ENCODE measurements at places on chromosomes 2 and 18.

DNA sequence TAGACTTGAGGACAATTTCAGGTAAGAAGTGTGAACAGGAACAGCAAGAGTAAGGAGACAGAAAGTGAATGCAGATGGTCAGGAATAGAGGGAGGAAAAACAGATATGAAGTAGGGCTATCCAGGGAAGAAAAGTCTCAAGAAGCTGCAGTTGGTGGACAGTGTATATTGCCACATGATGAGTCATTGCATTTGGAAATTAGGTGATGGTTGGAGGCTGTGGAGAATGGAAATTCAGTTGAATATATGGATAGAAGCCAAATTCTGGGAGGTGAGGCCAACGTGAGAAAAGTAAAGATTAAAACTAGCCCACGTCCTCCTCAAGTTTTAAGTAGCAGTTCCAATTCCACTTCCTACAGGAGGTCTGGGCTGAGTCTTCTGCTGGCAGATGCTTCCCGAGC, 158.4 kb downstream of the UBE2E3 start:
- DNase-seq = no peak

DNA sequence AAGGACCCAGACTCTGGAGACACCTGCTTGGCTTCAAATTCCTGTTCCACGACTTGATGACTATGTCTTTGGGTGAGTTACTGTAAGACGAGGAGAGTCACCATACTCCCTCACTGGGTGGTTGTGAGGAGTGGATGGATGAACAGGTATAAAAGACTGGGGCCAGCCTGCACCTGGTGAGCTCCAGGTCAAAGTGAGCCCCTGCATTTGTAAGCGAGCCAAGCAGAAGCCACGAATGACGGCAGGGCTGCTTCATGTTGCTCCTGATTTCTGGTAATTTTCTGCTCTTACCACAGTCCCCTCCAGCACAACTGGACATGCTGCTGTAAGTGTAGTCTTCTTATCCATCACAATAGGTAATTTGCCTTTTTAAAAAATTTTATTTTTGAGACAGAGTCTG, 86.6 kb downstream of the POLR1A start:
- no peak for DNase-seq

DNA sequence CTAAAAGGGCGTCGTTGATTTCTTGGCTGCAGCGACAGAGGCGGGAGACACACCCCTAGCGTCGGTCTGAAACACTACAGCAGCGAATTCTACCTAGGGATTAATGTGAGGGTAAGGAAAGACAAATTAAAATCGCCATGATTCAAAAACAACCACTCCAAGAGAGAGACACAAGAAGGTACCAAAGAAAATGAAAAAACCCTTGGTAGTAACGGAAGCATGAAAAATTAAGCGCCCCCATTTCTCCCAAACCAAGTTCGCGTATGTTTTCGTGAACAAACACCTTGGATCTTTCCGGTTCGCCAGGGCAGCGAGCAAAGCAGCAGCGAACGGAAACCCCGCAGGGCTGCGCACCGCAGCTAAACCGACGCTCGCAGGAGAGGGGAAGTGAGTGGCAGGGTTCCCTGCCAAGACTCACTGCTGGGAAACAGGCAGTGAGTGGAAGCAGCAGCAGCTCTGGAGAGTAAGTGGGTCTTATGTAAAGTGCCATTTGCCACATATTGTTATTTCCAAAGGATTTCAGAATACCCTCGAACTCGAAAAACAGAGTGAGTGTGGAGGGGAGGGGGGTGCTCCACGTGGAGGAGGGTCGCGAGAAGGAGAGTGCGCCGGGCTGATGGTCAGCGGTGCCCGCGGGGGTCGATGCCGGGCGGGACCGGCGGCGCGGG, 1.0 kb downstream of the PPP3R1 start:
- DNase-seq = peak; percentile 85

GRCh38 chr2:53769318-53769945, 1.8 kb downstream of the CHAC2 start:
- DNase-seq = no peak

DNA sequence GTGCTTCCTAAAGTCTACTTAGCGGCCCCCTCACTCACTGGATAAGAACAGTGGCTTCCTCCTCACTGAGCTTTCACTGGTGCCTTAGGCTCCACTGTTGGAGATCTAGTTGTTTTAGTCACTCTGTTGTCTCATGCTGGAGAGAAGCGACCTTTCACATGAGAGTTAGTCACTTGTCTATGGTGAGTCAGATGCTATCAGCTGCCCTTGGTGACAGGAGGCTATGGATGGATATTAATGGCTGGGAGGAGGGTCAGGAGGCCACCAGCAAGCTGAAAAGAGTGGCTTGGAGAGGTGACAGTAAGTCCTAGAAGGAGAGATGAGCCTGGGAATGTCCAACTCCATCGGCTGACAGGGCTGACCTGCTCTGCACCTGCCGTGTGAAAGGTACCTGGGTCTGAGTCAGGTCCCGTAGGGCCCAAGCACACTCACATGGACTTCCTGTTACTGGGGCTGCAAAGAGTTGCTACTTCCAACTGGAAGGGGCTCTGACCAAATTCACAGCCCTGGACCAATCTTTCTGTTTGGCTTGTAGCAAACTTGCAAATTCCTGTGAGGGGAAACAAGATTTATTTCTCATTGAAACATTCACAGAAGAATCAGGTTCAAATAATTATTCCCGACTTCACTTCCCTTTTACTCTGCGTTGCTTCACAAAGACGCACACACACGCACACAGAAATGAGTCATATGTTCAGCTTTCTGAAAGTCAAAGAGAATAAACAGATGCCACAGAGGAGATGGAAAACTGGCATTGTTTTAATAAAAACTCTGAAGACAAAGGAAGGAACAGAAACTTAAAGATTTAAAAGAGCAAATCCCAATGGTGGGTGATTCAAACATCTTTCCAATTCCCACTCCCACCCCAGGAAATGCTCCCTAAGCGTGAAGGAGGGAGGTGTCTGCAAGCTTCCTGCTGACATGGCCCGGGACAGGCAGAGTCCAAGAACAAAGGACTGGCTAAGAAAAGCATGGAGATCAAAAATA, 203.5 kb upstream of the TWIST2 start:
- peak; percentile 87 for DNase-seq

DNA sequence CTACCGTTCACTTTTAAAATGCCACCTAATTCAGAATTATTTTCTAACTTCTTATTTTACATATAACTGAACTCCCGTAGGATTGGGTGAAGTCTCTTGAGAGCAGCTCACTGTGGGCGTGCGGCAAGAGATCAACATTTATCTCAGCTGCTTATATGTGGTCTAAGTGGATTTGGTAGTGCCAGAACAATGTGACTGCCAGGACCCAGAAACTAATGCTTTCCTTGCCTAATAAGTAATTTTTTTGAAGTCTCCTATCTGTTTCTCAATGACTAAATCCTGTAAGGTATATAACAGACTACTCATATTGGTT, 11.2 kb upstream of the NFE2L2 start:
- DNase-seq = no peak

DNA sequence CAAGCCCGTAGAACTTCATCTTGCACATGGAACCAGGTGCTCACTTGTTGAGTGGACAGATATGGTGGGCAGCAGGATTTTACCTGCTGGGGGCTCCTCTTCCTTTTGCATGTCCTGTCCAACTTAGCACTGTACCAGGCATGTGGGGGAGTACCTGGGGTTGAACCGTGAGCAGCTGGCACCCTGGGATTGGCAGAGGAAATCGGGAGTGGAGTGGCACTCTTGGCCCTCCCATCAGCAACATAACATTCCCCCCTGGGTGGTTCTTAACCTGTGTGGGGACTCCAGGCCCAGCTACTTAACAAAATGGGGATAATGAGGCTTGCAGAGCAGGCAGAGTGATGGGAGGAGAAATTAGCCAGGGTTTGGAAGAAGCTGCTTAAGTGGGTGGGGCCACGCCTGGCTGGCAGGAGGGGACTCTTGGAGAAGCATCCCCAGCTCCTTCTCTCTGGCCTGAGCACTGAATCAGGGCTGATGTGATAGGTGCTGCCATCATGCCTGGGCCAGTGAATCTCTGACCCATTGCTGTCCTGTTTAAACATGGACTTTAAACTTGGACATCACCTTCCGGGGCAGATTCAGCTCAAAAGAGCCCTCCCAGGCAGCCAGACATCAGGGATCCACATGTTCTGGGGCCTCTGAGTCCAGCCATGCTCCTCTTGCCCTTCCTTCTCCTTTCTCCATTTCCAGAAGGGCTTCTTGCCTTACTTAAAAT, 15.5 kb downstream of the FOSL2 start:
- DNase-seq = no peak

GRCh38 chr2:240886678-240887609, 9.0 kb downstream of the MAB21L4 start:
- DNase-seq = no peak
